Activated T-cell treated with anti-CD3 and anti-CD28 coated beads for 24 hours (primary cell): ENCODE measurements at places on chromosomes 11 and 22.

GRCh38 chr11:85673393-85673792 is 8.5 kb upstream of the CREBZF start:
- DNase-seq = no peak

GRCh38 chr11:22681281-22681812 is 14.9 kb downstream of the GAS2 start:
- no peak for DNase-seq

- no peak for DNase-seq
These were observed 11.9 kb downstream of the KLHL35 start for GRCh38 chr11:75421035-75421602.

DNA sequence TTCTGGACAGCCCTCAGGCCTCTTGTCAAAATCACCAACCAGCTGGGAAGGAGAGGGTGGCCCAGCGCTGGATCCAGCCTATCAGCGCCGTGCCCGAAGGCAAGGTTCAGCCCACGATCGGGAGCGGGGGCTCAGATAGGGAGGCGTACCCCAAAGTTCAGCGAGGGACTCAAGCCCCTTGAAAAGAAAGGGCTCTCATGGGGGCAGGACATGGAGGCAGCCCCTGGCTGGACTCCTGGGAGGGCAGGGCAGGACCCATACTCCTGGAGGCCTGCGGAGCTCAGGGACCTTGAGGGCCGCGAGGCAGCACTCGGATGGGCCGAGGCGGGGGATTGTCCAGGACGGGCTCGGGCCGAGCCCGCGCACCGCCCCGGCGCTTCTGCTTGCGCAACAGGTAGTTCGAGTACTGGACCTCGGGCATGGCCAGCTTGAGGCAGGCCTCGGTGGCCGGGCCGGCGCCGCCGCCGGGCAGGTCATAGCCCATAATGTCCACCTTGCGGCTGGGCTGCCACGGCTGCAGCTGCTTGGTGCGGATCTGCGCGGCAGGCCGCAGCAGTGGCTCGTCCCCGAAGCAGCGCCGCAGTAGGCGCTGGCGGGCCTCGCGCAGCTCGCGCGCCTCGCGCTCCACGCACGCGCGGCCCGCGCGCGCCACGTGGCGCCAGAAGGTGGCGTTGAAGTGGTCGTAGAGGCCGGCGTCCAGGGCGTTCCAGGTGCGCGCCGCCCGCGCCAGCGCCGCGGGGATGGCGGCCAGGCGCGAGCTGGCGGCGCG is 6.5 kb downstream of the GAL3ST3 start:
- no peak for DNase-seq

DNA sequence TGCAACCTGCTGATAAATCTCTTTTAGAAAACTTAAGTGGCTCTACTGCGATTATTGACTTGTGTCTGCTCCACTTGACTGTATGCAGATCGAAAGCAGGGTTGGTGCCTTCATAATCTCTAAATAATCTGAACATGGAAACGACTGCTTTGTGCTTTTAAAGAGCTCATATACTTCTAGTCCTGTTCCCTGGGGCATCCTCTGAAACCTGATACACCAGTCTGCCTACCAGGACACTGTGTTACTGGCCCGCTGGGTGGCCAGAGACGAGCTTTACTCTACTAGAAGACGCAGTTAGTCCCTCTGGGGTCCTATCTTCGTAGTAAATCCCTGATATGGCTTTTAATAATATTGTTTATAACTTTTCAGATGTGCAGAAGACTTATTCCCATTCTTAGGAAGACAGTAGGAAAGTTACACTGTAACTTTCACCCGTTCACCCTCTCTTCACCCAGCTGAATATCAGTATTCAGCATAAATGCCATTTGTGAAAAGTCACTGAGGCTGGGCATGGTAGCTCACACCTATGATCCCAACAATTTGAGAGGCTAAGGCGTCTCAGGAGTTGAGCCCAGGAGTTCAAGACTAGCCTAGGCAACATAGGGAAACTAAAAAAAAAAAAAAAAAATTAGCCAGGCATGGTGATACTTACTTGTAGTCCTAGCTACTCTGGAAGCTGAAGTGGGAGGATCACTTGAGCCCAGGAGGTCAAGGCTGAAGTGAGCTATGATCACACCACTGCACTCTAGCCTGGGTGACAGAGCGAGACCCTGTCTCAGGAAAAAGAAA is 9.0 kb upstream of the HTR3B start:
- DNase-seq = no peak

DNA sequence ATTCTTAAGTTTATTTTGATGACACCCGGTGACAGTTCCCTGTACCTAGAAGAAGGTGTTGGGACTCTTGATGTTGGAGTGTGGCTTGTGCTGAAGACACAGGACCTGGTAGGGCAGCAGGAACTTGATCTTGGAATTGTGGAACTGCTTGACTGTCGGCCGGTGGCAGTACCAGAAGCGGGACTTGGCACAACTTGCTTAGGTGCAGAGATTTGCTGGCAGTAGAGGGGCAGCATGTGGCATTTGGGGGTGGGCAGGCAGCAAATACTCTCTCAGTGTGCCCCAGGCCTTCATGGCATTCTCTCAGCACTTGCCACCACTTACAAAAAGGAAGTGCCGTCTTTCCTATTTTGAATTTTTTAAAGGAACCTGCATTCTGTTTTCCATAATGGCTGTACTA is 3.6 kb downstream of the PEX26 start:
- no peak for DNase-seq

- no peak for DNase-seq
These were observed 42.0 kb upstream of the FIBIN start for GRCh38 chr11:26951809-26952515.

DNA sequence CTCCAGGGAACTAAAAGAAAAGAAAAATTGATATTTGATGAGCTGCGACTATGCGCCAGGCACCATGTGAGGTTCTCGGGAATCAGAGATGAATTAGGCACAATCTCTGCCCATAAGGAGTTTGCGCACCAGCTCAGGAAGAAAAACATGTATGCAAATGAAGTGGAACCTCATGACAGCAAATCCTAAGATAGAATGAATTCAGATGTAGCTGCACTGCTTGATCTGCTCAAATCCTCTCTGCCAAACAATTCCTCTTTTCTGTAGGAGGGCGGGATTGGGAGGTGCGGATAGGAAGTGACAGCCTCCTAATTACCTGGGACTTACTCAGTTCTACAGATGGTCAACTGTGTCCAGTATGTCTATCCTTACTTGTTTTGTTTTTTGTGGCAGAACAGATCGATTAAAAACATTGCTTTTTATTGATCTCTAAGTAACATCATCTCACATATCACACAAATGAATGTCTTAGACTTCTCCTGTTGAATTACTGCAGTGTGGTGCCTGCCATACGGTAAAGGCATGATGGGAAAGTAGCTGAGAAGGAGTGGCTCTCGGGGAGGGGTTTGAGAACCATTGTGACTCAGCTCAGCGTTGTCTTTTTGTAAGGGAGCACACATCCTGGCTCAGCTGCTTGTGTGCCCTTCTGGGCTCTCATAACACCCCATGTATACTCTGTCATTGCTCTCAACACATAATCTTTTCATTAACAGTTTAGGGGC is 13.9 kb downstream of the CRTAM start:
- peak; percentile 24 for DNase-seq

- no peak for DNase-seq
These were observed 98.8 kb downstream of the PKNOX2 start for GRCh38 chr11:125263268-125263790.

- DNase-seq = no peak
These were observed 29.8 kb upstream of the NFAM1 start for GRCh38 chr22:42462016-42462415.

- no peak for DNase-seq
These were observed 653 bp downstream of the NAGA start for GRCh38 chr22:42069801-42070516.

- DNase-seq = no peak
These were observed 88.8 kb downstream of the ABTB2 start for GRCh38 chr11:34268906-34269430.

- DNase-seq = no peak
These were observed 83.3 kb downstream of the GGT1 start for GRCh38 chr22:24686280-24686679.

GRCh38 chr11:100730266-100730665 is 43.2 kb downstream of the ARHGAP42 start:
- no peak for DNase-seq

GRCh38 chr11:81220146-81220895 is 1513.3 kb downstream of the FAM181B start:
- DNase-seq = no peak

GRCh38 chr11:58730507-58731089 is 1.1 kb downstream of the GLYAT start:
- no peak for DNase-seq

GRCh38 chr22:23053051-23053707 is 17.1 kb upstream of the GNAZ start:
- no peak for DNase-seq

DNA sequence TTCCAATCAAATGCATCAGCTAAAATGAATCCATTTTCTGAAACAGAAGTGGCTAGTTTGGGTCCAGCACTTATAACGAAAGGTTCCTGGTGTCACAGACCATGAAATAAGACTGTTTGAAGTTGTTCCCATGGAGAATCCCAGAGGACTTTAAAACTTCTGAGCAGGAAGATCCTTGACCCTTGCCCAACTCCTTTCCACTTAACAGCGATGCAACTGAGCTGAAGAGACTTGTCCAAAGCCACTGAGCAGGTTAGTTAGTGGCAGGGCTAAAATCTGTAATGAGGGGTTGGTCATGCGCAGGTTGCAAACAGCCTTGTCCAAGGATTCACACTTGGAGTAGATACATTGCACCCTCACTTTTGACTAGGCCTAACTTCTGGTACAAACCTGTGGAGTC is 1.3 kb downstream of the RAB38 start:
- no peak for DNase-seq

DNA sequence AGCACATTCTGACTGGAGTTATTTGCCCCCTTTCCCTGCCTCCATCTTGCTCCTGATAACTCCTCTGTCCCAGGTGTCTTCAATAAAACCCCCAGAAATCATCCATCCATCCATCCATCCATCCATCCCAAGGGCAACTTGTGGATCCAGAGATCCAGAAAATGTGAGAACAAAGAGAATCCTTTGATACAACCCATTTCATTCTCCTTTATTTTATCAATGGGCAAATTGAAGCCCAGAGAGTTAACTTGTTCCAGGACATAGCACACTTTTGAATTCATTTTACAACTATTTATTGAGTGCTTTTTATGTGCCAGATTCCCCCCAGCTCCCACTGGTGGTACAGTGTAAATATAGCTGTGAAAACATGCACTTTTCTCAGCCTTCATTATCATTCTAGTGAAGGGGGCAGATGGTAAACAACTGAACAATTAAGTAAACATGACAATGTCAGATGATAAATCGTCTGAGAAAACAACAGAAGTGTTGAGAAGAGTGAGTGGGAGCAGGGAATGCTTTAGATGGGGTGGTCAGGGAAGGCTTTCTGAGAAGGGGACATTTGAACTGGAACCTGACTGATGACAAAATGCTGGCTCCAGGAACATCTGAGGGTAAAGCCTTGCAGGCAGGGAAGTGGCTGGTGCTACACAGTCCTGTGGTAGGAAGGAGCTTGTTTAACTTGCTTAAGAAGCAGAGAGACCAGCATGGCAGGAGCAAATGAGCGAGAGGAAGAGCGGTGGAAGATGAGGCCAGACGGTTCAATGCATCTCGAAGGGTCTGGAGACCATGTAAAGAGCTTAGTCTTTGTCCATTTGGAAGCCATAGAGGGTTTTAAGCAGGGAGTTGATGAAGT is 80.0 kb upstream of the TIMP3 start:
- DNase-seq = no peak

GRCh38 chr22:49719046-49719445 is 108.6 kb downstream of the BRD1 start:
- DNase-seq = no peak

GRCh38 chr11:12402025-12402424 is 24.7 kb downstream of the PARVA start:
- DNase-seq = no peak

GRCh38 chr11:94550513-94550912 is 6.8 kb downstream of the FUT4 start:
- no peak for DNase-seq

DNA sequence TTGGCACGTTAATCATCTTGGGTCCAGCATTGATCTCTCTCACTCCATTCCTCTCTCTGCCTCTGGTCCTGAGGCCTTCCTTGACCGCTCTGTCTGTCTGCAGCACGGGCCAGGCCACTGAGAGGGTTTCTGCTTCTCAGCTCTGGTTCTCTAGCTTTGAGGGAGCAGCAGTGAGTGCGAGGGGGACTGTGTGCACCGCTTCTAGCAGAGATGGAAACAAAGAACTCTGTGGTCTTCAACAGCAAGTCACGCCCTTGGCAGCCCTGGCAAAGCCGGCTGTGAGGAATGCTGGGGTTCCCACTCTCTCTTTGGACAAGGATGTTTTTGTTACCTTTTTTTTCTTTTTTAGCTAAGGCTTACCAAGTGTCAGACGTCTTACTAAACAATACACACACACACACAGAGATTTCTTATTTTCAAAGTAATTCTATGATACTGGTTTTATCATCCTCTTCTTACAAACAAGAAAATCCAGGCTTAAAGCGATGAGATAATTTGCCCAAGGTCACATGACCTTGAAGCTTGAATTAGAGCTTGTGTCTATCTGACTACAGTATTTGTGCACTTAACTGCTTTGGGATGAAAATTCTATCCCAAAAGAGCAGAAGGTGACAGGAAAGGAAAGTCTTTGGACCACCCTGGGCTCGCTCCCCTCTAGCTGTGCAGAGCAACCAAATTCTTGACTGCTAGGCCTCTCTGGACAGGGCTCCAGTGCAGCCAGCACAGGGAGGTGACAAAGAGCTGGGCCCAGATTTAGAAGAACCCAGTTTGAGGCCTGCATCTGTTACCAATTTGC is 293.2 kb downstream of the NTM start:
- no peak for DNase-seq

DNA sequence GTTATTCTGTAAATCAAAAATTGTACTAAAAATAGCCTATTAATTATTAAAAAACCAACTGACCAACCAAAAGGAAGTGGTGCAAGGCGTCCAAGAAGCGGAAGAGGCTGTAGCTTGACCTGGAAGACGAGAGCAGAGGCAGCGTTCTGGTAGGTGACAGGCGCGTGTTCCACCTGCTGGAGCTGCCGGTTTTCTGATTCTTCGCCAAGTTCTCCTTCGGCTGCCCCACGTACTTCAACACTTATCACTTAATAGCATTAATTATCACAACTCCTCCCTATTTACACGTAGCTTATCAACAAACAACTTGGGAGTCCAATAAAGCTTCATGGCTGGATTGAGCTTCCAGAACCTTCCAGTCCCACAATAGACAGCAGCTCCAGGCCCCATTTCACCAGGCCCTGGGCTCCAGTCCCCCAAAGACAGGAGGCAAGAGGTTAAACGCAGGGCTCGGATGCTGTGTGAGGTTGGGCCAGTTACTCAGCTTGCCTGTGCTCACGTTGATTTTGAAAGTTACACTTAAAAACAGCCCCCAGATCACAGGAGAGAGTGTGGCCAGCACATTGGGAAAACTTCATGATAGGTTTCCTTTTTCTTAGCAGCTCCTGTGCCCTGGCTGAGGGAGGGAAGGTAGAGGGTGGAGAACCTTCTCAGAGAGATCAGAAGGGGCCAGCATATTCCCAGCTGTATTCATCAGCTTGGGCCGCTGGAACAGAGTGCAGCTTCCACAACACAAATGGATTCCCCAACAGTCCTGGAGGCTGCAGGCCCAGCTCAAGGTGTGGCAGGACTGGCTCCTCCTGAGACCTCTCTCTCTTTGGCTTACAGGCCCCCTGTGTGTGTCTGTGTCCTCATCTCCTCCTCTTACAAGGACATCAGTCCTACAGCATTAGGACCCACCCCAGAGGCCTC is 54.2 kb upstream of the FGF3 start:
- DNase-seq = no peak

GRCh38 chr22:39184586-39185577 is 32.4 kb upstream of the CBX7 start:
- no peak for DNase-seq

GRCh38 chr11:93248602-93249001 is 50.8 kb upstream of the SLC36A4 start:
- DNase-seq = no peak
